RPMI8226 (cell line): ENCODE measurements at places on chromosomes 6 and 20.

- no peak for DNase-seq
These were observed 94.8 kb downstream of the MBOAT1 start for GRCh38 chr6:20117474-20117873.

- no peak for DNase-seq
These were observed 194.3 kb upstream of the MARCKS start for GRCh38 chr6:113662688-113663333.

DNA sequence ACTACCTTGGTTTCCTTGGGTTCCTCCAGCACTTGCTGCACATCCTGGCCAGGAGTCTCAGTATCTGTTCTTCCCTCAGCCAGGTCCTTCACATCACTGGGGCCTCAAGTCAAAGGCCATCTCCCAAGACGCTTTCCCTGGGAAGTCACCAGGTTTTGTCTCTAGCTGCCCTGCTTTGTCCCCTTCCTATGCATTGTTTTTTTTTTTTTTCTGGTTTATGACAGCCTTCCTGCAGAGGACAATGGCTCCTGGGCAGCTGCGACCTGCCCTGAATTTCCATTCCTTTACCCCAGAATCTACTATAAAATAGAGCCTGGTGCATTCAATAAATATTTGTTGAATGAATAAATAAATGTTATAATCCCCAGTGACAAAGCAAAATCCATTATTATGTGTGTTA is 687.3 kb downstream of the QKI start:
- no peak for DNase-seq

DNA sequence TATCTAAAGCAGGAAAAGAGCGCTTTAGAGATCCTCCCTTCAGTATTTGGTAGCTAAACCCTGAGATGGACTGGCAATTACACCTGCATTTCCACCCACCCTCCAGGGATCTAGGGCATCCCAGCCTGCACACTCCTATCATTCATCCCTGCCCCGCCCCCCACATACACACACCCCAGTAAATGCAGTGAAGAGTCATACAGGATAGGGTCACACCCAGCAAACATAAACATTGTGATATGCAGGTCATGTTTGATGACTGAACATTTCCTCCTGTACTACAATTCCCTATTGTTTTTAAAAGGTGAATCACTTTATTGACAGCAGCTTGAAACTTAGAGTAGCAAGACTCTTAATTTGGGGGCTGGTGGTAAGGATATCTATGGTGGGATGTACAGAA is 112.9 kb downstream of the FOXO3 start:
- no peak for DNase-seq

GRCh38 chr6:42565823-42566613 is 2.2 kb downstream of the UBR2 start:
- DNase-seq: peak; percentile 5

DNA sequence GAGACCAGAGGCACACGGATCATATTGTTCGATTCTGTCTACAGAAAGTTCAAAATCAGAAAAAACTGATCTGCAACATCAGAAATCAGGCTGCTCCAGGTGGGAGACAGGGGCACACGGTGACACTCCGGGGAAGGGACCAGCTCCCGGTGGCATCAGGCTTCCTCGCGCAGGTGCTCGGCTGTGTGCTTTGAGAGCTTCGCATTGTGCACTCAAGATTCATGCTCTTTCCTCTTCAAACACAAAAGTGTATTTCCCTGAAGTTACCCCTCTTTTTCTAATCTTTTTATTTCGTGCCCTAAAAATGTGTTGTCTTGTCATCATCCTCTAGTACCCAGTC is 108.1 kb downstream of the DLL1 start:
- DNase-seq: no peak

GRCh38 chr20:31858760-31859083 is 11.6 kb downstream of the DUSP15 start:
- peak; percentile 24 for DNase-seq

- DNase-seq: no peak
These were observed 980 bp upstream of the SALL4 start for GRCh38 chr20:51803148-51803854.

- DNase-seq: no peak
These were observed 314.1 kb downstream of the QKI start for GRCh38 chr6:163728442-163729126.

GRCh38 chr6:105759015-105759414 is 327.1 kb upstream of the PRDM1 start:
- DNase-seq: no peak

DNA sequence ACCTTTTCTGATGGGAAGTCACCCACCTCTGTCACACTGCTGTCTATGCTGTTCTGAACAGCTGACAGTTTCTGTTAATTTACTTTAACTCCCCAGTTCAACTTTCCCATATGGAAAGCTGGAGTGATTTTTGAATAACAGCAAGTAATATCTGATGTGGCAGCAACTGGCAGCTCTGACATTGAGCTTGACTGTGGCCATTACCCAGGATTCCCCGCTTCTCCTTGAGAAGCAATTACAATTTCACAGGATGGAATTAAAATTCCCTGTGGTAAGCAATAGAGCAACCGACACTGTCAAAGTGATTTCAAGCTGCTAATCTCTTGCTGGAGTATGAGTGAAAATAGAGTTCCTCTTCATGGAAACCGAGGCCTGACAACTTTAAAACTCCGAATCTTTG is 348.1 kb upstream of the SOX4 start:
- no peak for DNase-seq

GRCh38 chr6:145532361-145532760 is 203.0 kb downstream of the EPM2A start:
- no peak for DNase-seq

DNA sequence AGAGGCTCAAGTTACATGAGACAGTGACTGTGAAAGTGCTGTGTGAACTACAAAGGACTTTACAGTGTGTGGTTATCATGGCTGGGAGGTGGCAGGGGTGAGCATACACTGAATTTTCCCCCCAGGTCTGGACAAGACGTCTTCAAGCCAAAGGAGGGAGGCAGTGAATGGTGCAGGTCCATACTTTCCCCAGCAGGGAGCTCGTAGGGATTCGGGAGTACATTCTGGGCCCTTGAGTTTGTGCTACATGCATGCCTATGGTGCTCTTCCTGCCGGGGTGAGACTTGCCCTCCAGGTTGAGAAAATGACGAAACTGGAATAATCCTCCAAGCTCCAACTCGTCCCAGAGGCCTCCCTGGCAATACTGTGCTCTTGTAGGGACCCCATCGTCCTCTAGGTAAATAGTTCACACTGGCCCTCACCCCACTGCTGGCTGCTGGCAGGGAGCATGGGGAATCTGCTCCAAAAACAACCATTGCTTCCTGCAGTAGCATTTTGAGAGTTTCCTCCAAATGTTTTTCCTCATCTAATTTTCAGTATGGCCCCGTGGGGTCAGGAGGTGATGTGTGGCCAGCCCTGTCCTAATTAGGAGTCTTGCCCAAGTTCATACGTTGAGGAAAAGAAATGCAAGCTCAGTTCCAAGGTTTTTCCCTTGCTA is 57.6 kb downstream of the ZNF831 start:
- DNase-seq: no peak

GRCh38 chr6:79864001-79864400 is 83.4 kb downstream of the ELOVL4 start:
- DNase-seq: no peak

- DNase-seq: no peak
These were observed 961 bp downstream of the CCHCR1 start for GRCh38 chr6:31156641-31157040.

DNA sequence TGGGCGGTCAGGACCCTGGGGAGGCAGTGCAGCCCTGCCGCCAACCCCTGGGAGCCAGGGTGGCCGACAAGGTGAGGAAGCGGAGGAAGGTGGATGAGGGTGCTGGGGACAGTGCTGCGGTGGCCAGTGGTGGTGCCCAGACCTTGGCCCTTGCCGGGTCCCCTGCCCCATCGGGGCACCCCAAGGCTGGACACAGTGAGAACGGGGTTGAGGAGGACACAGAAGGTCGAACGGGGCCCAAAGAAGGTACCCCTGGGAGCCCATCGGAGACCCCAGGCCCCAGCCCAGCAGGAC is 4.0 kb upstream of the COL9A3 start:
- DNase-seq: no peak

DNA sequence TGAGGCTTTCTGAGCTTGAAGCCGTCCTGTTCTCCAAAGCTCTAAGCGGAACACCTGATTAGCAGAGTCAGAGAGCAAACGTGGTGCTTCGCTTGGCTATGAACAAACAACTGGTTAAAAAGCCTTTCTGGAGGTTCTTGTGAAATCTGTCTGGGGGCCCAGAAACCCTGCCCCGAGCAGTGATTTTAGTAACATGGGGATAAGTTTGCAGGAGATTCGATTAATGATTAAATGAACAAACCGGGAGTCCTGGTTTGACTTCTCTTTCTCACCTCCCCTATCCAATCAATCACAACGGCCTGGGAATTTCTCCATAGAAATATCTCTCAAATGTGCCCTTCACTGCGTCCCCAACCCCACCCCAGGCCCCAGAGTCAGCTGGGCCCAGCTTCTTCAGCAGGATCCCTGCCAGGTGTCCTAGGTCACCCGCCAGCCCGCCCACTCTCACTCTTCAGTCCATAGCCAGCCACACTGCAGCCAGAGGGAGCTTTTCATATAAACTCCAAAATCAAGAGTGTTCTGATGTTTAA is 43.6 kb downstream of the ZDHHC14 start:
- no peak for DNase-seq

DNA sequence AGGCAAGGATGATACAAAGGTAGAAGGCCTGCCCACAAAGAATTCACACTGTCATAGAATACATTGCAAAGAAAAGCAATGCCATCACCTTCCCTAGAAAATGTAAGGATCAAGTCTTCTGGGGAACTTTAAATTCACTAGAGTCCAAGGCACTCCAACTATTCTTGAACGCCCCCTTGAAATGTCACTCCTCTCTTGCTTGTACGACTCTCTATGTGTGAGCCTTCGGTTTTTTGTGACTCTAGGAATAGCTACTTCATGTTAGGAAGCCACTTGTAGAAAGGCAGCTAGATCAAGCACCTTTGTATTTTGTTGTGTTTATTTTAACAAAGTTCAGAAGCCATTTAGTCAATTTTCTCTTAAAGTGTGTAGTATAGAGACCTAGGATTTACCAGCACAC is 159.2 kb upstream of the ARID1B start:
- no peak for DNase-seq

DNA sequence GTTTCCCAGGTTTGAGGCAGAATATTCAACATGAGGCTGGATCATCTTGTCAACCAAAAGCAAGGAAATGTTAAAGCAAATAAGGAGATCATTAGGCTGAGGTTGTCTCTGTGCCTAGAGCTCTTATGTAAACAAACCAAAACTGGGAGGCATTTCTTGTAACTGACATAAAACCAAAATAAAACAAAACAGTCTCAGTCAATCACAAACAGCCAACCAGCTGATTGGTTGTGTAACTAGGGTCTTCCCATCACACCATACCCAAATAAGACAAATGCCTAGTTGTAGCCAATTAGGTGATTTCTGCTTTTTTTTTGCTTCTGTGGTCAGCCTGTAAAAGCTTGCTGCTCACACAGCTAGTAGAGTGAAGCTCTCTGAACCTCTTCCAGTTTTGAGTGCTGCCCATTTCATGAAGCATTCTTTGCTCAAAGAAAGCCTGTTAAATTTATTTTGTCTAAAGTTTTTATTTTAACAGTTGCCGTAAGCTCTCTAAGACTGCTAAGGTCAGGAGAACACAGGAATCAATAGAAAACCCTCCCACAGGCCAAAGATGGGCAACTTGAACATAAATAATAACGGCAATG is 8.9 kb upstream of the FITM2 start:
- no peak for DNase-seq

DNA sequence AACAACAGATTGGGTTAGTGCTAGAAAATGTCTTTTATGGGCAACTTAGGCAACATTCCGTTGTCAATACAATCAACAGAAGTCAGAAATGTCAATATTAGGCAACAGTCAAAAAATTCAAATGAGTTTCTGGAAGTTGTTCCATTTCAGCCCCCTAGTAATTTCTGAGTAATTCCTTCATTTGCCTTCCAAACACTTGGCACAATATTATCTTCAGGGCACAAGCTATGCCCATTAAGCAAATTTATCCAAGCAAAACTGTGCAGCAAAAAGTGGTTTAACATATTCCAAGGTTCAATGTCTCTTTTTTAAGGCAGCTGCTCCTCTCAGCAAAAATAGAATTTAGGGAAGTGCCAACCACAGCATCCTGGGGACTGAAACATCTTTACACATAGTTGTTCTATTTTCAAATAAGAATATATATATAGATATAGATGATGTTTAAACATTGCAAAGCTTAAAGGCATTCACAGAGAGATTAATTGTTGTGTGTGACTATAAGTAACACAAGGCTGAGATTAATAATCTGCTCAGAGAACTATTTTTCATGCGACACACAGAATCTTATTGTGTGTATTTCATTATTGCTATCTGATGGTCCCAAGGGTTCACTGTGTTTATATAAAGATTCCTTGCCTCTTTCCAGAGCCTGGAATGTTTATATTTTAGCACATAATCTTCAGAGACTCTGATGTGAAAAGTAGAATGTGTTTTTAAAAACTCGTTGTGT is 75.2 kb upstream of the ADTRP start:
- no peak for DNase-seq

- no peak for DNase-seq
These were observed 505.1 kb upstream of the NRSN1 start for GRCh38 chr6:23620911-23621401.

- peak; percentile 38 for DNase-seq
These were observed 54.3 kb downstream of the MYLIP start for GRCh38 chr6:16183187-16183664.

GRCh38 chr6:137808191-137808590 is 58.9 kb upstream of the TNFAIP3 start:
- DNase-seq: no peak

GRCh38 chr20:41574802-41575389 is 43.3 kb downstream of the CHD6 start:
- DNase-seq: no peak

- DNase-seq: peak; percentile 20
These were observed 47.1 kb upstream of the ENTPD6 start for GRCh38 chr20:25148181-25148981.

GRCh38 chr6:5337573-5337972 is 76.3 kb downstream of the FARS2 start:
- DNase-seq: peak; percentile 36

GRCh38 chr20:61942526-61942925 is 123.2 kb downstream of the TAF4 start:
- DNase-seq: no peak

DNA sequence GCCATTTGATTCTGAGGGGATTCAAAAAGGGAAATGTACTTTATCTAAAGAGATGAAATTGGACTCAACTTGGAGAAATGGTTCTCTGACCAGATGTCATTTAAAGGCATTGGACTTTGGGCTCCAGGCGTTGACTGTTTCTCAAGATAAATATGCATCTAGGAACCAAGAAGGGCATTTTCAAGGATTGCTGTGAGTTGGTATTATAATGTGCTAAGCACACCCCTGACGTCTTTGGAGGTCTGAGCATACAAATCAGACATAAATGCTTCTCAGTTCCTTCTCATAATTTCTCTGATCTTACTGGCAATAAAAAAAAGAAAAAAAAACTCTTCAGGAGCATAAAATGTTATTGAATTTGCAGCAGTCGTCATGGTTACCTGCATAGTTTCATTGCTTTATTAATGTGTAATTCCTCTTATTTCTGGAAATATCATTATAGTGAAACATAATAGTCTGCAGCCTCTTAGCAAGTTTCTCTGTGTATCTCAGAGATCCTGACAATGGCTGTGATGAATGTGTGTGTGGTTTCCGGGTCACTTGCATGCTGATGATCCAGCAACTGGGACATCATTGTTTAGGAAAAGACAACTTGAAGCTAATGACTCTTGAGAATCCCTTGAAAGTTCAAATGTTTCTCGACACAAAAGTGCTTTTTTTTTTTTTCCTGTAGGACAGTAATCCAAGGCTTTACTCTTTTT is 136.0 kb downstream of the AIG1 start:
- DNase-seq: no peak

GRCh38 chr6:112839525-112839961 is 492.4 kb downstream of the RFPL4B start:
- DNase-seq: no peak
